Activated naive CD8-positive, alpha-beta T cell treated with anti-CD3 and anti-CD28 coated beads for 36 hours (primary cell): ENCODE measurements at places on chromosomes 4 and X. TPM values are rescaled to one million over a fixed set of nuclear protein-coding genes. Genes with fewer than 3 reads are reported as not detected.
A peak's percentile ranks its signal among the peaks of the same experiment; 100 is the strongest.

CYSLTR1 gene
- total RNA-seq: 0.36 TPM

OCIAD1 gene
- total RNA-seq: 122 TPM

PRDM8 gene
- total RNA-seq: 2.3 TPM

WAS gene
- 89.8 TPM for total RNA-seq

PFKFB1 gene
- 0.54 TPM for total RNA-seq

SYNPO2 gene
- 0.33 TPM for total RNA-seq

TLL1 gene
- total RNA-seq: not detected

DNA sequence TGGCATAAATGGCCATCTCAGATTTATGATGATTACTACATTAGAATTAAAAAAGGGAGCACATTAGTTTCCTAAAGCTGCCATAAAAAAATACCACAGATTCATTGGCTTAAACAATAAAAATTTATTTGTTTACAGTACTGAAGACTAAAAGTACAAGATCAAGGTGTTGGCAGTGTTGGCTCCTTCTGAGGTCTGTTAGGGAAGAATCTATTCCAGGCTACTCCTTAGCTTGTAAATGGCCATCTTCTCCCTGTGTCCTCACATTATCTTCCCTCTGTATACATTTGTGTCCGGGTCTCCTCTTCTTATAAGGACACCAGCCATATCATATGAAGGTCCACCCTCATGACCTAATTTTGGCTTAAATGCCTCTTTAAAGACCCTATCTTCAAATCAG lies 341.0 kb downstream of the SLC7A11 start:
- no peak for DNase-seq

GRCh38 chr4:67927251-67927650 lies 36.0 kb downstream of the TMPRSS11A start:
- DNase-seq: no peak

DNA sequence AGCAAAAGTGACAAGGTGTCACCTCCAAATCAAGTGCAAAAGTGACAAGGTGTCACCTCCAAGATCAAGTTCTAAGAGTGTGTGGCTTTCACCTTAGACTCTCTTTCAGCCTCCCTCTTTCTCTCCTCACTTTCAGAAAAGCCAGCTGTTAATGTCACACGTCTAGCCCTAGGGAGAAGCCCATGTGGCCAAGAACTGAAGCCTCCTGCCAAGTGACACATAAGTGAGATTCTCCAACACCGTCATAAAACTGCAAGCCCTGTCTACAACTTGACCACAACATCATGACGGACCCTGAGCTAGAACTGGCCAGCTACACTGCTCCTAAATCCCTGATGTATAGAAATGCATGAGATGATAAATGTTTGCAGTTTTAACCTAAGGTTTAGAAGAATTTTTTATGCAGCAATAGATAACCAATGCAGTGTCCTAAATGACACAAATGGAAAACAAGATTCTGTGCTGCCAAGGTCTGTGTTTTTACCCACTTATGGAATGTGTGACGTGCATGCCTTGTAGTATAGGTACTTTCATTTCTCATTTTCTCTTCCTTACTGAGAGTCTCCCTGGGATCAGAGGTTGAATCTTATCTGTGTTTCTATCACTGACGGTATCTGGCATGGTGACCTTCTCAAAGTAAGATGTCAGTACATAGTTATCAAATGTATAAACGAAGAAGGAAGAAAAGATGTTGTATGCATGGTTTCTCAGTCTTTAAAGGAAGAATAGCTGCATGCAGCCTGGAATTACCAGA lies 25.0 kb downstream of the NLGN4X start:
- no peak for DNase-seq

- no peak for DNase-seq
These were observed 1.0 kb upstream of the SUV39H1 start for GRCh38 chrX:48695534-48695896.

DNA sequence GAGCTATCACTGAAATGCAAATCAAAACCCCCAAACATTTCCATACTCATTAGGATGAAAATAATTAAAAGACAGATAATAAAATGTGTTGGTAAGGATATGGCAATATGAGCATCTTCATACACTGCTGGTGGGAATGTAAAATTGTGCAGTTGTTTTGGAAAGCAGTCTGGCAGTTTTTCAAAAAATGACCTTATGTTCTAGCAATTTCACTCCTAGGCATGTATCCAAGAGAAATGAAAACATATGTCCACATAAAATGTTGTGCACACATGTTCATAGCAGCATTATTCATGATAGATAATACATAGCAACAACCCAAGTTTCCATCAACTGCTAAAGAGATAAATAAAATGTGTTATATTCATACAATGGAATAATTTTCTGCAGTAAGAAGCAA lies 14.8 kb upstream of the GPRASP2 start:
- DNase-seq: no peak

DNA sequence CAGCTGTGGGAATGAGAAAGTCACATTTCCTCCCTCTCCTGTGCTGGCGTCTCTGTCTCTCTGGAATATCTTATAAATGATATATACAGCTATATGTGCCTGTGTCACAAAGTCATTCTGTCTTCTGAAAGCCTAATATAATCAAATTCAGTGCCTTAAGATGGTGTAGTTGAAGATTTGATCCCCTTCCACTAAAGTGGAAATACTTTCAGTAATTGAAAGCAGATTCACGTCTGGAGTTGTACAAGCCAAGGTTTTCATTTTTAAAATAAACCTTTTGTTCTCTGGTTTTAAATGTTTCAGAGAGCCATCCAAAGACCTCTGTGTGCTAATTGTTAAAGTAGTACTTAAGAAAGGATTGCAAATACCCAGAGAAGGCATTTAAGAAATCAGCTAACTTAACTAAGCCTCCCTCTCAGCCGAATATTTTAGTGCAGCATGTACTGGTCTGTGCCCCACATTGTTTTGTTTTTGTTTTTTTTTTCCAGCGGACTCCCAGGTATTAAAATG lies 206.8 kb downstream of the TENM3 start:
- no peak for DNase-seq

GRCh38 chrX:132818638-132819037 lies 139.8 kb downstream of the HS6ST2 start:
- DNase-seq: no peak

DNA sequence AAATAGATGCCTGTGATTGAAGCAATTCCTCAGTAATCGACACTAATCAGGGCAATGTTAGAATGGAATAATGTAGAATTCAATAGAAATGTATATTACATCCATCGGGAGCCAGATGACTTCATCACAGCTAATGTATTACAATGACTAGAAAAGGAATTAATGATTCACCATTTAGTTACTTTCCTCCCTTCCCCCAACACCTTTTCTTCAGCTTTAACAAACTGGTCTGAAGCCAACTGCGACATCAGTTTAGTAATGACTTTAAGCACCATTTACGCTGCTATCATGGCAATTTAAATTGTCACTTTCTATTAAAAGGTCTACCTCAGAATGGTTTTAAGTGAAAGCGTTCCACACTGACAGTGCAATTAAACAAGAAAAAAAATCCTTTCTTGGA lies 45.1 kb downstream of the SUPT20HL2 start:
- DNase-seq: no peak

DNA sequence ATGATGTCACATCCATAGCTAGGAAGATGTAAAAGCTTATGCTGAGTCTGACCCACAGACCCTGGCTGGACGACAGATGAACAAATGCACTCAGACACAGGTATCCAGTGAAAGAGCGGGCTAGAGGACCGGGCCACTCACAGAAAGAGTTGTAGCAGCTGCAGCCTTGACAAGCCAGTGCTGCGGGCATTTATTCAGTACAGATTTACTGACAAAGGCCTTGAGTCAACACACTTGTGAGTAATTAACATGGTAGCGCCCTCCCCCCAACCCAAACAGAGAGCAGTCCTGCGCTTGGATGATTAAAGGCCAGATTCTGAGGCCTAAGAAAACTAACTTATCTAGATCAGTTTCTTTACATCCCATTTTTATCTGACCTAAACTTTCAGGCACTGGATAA lies 244.6 kb downstream of the SPANXN4 start:
- DNase-seq: no peak

DNA sequence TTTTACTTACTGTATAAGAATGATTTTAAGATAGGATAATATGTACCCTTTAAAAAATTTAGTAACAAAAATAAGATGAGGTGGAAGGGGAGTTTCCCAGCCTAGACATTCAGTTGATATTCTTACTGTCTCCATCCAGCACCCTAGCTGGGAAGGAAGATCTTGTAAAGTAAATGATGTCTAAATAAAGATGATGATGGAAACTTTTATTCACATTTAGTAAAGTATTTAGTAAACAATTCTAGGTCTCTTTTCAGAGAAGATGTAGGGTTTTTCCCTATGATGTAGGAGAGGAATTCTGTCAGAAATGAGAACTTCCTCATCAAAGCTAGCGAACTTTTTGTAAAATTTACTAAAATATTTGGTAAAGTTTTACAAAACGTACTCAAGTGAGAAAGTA lies 136.8 kb downstream of the RAPGEF2 start:
- no peak for DNase-seq

DNA sequence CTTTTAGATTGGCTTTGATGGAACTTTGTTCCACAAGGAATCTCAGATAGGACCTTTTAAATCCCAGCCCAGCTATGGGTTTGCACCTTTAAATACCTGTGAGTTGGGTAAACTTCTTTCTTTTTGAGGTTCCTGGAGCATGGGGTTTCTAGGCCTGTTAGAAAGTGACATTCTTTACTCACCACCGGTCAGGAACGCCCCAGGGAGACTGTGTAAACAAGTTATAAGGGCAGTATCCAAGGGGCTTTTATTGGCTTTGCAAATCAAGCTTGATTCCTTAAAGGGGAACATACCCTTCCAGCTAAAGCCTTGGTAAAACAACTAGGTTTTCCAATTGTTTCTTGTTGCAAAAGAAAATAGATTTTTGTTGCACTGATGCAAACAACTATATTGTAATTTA lies 93.4 kb downstream of the TENT5D start:
- DNase-seq: no peak

- no peak for DNase-seq
These were observed 90.4 kb upstream of the HPRT1 start for GRCh38 chrX:134369576-134369975.

DNA sequence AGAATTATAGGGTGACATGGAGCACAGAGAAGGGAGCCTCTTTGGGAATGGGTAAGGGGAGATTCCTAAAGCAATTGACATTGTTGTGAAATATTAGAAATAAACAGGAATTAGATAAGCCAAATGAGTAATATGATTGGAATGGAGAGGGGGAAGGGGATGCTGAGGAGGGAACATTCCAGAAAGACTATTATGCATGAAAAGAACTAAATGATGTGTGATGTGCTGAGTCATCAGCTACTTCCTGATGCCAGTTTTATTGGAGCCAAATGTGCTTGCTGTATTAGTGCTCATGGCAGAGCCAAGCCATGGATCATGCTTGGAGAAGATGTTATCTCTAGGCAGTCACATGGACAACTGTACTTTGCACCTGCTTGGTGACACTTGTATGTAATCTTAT lies 189.0 kb upstream of the HCCS start:
- DNase-seq: no peak

GRCh38 chr4:156559346-156559745 lies 412.3 kb downstream of the PDGFC start:
- no peak for DNase-seq

DNA sequence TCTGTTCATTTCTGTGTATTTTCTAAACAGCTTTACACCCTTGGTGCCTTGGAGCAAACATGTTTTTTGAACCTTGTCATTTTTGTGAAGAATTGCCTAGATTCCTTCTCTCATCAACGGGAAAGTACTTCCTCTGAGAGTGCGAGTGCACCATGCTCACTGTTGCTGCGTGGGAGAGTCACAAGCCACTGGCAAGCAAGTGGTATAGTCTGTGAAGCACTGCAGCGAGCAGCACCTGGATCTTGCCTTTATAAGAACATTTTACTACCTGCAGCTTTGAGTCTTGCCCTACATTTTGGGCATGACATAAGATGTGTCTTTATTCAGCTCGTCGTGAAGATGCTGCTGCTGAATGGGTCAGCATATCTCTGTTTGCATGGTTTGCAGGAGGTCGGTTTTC lies 44.9 kb downstream of the HADH start:
- peak; percentile 28 for DNase-seq

GRCh38 chr4:72505314-72505744 lies 63.7 kb downstream of the ADAMTS3 start:
- DNase-seq: no peak

GRCh38 chrX:1106478-1107210 lies 105.8 kb downstream of the CRLF2 start:
- no peak for DNase-seq

DNA sequence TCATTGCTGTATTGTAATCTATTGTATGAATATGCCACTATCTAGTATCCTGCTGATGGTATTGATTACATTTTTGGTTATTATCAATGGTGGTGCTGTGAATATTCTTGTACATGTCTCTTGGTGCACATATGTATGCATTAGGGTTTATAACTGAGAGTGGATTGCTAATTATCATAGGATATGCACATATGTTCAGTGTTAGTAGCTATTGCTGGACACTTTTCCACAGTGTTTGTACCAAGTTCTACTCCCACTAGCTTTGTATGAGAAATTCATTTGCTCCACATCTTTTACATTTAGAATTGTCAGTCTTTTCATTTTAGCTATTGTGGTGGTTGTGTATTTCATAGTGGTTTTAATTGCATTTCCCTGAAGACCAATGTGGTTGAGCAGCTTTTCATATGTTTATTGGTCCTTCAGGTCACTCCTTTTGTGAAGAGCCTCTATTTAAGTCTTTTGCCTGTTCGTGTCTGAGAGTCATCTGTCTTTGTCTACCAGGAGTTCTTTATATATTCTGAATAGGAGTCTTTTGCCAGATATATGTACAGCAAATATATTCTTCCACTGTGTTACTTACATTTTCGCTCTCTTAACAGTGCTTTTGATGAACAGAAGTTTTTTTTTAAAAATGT lies 87.1 kb downstream of the TBC1D19 start:
- DNase-seq: no peak

DNA sequence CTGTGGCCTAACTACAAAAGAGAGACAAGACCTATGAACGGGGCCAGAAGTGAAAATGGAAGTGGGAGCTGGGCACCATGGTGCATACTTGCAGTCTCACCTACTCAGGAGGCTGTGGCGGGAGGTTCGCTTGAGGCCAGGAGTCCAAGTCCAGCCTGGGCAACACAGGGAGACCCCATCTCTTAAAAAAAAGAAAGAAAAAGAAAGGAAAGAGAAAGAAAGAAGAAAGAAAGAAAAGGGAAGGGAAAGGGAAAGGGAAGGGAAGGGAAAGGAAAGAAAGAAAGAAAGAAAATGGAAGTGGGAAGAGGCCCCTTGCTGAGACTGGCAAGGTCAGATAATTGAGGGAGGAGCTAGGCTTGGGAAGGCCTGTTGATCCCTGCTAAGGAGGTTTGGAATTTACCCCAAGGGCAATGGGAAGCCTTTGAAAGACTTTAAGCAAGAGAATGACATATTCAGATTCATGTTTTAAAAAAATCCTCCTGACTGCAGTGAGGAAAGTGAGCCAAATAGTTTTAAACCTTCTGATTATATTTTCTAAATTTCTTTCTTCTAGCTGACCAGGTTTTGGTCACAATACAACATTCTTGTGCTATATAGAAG lies 17.7 kb upstream of the HERC5 start:
- DNase-seq: no peak
